T-helper 17 cell (primary cell): ENCODE measurements at places on chromosomes 12 and 14. TPM values are rescaled to one million over a fixed set of nuclear protein-coding genes. Genes with fewer than 3 reads are reported as not detected.
A peak's percentile ranks its signal among the peaks of the same experiment; 100 is the strongest.

GRCh38 chr14:97336179-97336578 is 539.0 kb downstream of the VRK1 start:
- no peak overlapping the region for H3K27ac ChIP-seq
- no peak overlapping the region for H3K4me3 ChIP-seq
- peaks cover 3% of the 10 kb centered on the region for H3K36me3 ChIP-seq

TIMELESS gene
- total RNA-seq: 5.1 TPM

SERPINA12 gene
- not detected for total RNA-seq

WSB2 gene
- total RNA-seq: 26.9 TPM

- no peak for DNase-seq
- no peaks in the 10 kb centered on the region for H3K4me1 ChIP-seq
- H3K27me3 ChIP-seq: peaks cover 24% of the 10 kb centered on the region
- H3K27ac ChIP-seq: no peak overlapping the region
Measured at GRCh38 chr12:131672311-131672940, 38.5 kb upstream of the SFSWAP start.

DNA sequence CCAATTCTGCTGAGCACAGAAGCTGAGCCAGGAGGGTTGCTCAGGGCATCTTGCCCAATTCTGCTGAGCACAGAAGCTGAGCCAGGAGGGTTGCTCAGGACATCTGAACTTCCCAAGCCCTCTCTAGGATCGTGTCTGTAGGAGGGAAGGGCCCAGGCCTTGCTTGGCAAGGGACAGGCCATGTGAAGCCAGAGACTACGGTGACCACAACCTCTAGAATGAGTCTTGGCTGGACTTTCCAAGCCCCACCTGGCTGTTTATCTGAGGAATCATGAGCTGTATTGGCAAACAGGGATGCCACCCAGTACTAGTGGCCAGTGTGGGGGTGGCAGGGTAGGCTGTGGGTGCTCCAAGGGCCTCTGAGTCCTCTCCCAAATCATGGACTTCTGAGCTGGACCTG is 7.7 kb upstream of the SERPINA6 start:
- DNase-seq: no peak
- H3K4me3 ChIP-seq: no peak overlapping the region
- H3K4me1 ChIP-seq: no peaks in the 10 kb centered on the region
- H3K27me3 ChIP-seq: peaks cover 17% of the 10 kb centered on the region
- no peaks in the 10 kb centered on the region for H3K36me3 ChIP-seq

AKAP5 gene
- total RNA-seq: 0.16 TPM

DNA sequence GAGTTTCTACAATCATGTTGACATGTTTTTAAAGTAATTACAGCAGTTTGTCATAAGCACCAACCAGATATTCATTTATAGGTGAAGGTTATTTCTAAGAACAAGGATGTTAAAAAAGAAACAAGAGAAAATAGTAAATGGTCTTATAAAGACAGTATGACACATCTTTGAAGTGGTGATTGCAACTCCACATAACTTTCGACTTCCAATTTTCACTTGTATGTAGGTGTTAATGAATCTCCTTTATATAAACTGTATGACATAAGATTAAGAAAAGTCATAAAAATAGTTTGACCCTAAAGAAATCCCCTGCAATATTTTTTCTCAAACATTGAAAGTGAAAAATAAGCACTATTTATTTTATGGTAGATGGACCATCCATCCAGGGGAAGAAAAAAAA is 144.8 kb upstream of the PTPRQ start:
- no peaks in the 10 kb centered on the region for H3K27me3 ChIP-seq
- no peaks in the 10 kb centered on the region for H3K36me3 ChIP-seq
- DNase-seq: no peak
- no peak overlapping the region for H3K4me3 ChIP-seq

IL22 gene
- 0.50 TPM for total RNA-seq

GRCh38 chr14:53368711-53369201 is 215.6 kb upstream of the DDHD1 start:
- H3K36me3 ChIP-seq: peaks cover 2% of the 10 kb centered on the region
- H3K27ac ChIP-seq: no peak overlapping the region
- no peaks in the 10 kb centered on the region for H3K4me1 ChIP-seq
- H3K4me3 ChIP-seq: no peak overlapping the region

DNA sequence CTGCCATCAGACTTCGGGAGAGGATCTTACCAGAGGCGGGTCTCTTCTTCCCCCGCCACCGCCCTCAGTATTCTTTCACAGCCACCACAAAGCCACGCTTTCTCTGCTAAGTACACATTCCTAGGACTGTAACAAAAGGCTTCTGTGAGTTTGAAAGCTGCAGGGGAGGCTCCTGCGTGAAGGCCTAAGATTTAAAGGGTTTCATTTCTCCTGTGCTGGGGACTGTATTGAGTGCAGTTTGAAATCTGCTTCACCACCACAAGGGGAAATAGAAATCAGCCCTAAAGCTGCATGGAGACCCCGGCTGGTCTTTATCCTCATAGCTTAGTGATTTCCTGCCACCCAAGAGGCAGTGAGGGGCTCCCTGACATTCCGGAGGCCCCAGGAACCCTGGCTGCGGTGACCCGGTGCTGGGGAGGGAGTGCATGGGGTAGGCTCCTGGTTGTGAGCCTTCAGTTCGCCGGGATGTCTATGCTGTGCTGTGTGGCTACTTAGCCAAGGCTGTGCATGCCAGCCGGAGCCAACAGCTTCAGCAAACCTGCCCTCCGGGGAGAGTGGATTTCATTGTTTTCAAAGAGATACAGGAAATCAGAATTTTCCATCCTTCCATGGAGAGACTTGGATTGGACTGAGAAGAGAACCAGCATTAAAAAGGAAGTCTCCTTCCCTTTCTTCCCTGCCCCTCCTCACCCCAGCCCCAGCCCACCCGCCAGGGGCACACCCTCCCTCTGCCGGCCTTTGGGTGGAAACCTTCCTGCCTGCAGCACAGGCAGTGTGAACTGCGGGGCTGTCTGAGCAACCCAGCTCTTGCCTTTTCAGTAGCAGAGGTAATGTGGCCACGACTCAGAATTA is 163.3 kb downstream of the ETV6 start:
- H3K4me3 ChIP-seq: peak overlapping the region; percentile 86
- peaks cover 47% of the 10 kb centered on the region for H3K4me1 ChIP-seq
- H3K27ac ChIP-seq: peak overlapping the region; percentile 90
- no peak for DNase-seq
- peaks cover 7% of the 10 kb centered on the region for H3K36me3 ChIP-seq

DNA sequence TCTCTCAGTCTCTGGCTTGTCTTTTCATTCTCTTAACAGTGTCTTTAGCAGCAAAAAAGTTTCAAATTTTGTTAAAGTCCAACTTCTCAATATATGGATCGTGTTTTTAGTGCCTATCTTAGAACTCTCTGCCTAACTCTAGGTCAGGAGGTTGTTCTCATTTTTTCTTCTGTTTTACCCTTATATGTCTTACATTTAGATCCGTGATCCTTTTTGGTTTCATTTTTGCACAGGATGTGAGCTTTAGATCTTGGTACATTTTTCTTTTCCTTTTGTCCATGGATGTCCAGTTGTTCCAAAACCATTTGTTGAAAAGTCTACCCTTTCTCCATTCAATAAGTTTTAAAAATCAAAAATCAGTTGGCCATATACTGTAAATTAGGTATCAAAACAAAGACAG is 6.8 kb downstream of the VRK1 start:
- H3K36me3 ChIP-seq: no peaks in the 10 kb centered on the region
- H3K27me3 ChIP-seq: no peaks in the 10 kb centered on the region
- H3K27ac ChIP-seq: peak overlapping the region; percentile 17
- DNase-seq: no peak

DNA sequence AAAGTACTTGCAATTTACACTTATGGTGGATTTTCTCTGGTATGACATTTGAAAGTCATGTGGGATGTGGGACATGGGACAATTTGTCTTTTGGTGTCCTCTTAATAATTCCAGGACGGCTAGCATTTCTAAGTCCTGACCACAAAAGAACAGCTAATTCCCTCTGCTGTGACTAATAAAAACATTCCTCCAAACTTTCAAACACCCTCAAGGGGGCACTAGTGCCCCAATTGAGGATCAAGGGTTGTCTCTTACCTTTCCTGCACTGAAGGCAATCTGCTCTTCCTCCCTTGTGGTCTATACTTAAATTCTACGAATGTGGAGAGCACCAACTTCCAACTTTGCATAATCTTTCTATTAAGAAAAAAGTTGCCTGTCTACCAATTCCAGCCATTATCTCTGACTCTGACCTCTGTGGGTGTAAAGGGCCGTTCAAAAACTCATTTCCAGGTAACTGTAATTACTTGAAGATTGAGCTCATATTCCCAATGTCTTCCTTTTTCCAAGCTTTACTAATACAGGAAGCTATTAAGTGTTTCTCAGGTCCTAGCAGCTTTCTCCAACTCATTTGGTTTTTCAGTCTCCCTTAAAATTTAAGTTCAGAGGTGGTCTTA is 210.2 kb downstream of the PTPRO start:
- DNase-seq: no peak
- H3K4me3 ChIP-seq: no peak overlapping the region
- H3K36me3 ChIP-seq: peaks cover 3% of the 10 kb centered on the region
- peaks cover 10% of the 10 kb centered on the region for H3K4me1 ChIP-seq

GRCh38 chr12:92000597-92000996 is 145.0 kb downstream of the BTG1 start:
- peaks cover 14% of the 10 kb centered on the region for H3K4me1 ChIP-seq
- no peak for DNase-seq
- no peaks in the 10 kb centered on the region for H3K27me3 ChIP-seq
- no peak overlapping the region for H3K4me3 ChIP-seq
- H3K36me3 ChIP-seq: peaks cover 3% of the 10 kb centered on the region

DNA sequence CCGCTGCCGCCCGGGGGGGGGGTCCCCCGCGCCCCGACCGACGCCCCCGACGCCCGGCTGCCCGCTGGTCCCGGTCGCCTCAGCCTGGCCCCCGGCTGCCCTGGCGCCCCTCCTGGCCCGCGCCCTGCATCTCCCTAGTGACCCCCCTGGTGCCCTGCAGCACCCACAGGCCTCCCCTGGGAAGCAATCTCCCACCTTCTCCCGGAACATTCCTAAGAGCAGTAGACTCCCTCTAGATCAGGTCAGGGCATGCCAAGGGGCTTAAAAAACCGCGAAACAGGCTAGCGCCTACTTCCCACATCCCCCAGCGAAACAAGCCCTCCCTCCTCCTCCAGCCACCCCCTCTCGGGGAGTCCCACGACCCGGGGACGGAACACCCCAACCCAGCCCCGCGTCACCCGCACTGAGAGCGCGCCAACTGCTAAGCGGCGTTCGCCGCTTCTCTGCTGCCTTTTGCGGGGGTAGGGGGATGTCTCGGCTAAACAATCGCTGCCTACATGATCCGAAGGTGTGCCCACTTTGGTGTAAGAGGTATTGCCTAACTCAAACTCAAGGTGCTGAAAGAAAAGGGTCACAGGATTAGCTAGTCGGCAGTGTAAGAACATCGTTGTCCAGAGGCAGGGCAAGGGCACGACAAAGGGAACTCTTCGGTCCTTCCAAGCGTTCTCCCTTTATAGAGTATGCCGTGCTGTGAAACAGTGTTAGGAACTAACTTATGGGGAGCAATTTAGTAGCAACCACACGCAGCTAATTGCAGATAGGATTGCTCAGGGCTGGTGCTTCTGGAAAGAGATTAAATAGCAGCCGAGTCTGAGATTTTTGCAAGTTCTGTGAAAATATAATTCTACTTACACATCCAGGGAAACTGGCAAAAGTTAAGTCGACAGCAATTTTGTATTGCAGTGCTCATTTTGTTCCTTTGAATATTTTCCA is 619 bp upstream of the NTN4 start:
- H3K27ac ChIP-seq: peak overlapping the region; percentile 89
- peaks cover 4% of the 10 kb centered on the region for H3K36me3 ChIP-seq
- H3K4me3 ChIP-seq: peak overlapping the region; percentile 96
- H3K27me3 ChIP-seq: peaks cover 33% of the 10 kb centered on the region
- DNase-seq: peak; percentile 40

LRCOL1 gene
- not detected for total RNA-seq

LBHD2 gene
- not detected for total RNA-seq

TAS2R30 gene
- 4.9 TPM for total RNA-seq

DNA sequence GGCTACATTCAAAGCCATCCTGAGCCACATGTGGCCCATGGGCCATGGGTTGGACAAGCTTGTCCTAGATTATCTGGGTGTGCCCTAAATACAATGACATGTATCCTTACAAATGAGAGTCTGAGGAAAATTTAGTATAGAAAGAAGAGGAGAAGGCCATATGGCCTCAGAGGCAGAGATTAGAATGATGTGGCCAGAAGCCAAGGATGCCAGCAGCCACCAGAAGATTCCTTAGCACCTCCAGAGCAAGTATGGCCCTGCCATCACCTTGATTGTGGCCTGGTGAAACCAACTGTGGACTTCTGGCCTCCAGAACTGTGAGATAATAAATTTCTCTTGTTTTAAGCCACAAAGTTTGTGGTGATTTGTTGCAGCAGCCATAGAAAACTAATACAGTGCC is 436.9 kb downstream of the RGS6 start:
- DNase-seq: no peak
- no peaks in the 10 kb centered on the region for H3K4me1 ChIP-seq
- peaks cover 5% of the 10 kb centered on the region for H3K27me3 ChIP-seq
- H3K27ac ChIP-seq: no peak overlapping the region

GALNT9 gene
- not detected for total RNA-seq

DHH gene
- total RNA-seq: 0.44 TPM

DNA sequence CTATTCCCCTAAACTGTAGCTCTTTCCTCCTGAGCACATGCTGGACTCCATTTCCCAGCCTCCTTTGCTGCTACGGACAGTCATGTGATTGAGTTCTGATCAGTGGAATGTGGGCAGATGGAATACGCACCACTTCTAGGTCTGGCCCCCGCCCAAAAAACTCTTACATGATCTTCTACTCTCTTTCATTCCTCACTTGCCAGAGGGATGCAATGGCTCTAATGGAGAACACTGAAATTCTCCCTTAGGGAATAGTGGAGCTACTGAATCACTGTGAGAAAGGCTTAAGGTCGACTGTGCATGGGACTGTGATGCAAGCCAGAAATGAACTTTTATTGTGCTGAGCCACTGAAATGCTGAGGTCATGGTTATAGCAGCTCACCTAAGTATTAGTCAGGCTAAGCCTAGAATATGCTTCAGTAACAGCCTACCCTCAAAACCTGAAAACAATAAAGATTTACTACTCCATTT is 13.0 kb upstream of the TMED2 start:
- DNase-seq: no peak
- H3K36me3 ChIP-seq: peaks cover 2% of the 10 kb centered on the region
- H3K4me1 ChIP-seq: peaks cover 12% of the 10 kb centered on the region
- no peak overlapping the region for H3K4me3 ChIP-seq

GRCh38 chr12:128797119-128798118 is 26.3 kb downstream of the SLC15A4 start:
- no peak for DNase-seq
- peak overlapping the region; percentile 92 for H3K27ac ChIP-seq
- peaks cover 15% of the 10 kb centered on the region for H3K4me1 ChIP-seq
- H3K27me3 ChIP-seq: no peaks in the 10 kb centered on the region
